Brain (organoid and tissue), 16 donors: ENCODE measurements at places on chromosomes 2 and 18.

- no peak for DNase-seq
Observed at GRCh38 chr2:231241755-231242507, 43.5 kb downstream of the ARMC9 start.

DNA sequence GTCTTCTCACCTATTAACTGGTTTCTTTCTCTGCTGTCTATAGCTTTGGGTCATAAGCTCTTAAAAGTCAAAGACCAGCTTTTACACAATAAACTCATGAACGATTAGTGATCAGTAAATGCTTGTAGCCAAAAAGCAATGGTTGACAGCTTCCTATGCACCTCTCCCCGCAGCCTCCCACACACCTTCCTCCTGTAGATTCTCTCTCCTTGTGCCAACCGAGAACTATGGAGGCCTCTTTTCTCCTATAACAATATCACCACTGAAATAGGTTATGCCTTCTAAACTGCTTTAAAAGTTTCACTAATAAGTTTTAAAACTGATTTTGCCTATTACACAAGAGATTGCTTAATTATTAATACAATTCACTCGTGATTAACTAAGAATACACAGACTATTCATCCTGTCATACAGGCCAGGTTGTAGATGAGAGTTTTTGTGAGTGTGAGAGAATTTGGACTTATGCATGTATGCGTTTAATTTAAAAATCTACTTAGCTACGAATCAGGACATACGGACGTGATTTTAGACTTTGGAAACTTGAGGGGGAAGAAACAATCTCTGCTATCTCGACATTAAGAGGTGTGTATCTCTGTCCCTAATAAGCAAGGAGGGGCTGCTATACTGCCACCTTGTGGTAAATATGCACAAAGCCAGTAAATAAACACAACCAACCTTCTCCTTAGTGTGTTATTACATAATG, 229.1 kb upstream of the RBBP8 start:
- peak; percentile 29 for DNase-seq

DNA sequence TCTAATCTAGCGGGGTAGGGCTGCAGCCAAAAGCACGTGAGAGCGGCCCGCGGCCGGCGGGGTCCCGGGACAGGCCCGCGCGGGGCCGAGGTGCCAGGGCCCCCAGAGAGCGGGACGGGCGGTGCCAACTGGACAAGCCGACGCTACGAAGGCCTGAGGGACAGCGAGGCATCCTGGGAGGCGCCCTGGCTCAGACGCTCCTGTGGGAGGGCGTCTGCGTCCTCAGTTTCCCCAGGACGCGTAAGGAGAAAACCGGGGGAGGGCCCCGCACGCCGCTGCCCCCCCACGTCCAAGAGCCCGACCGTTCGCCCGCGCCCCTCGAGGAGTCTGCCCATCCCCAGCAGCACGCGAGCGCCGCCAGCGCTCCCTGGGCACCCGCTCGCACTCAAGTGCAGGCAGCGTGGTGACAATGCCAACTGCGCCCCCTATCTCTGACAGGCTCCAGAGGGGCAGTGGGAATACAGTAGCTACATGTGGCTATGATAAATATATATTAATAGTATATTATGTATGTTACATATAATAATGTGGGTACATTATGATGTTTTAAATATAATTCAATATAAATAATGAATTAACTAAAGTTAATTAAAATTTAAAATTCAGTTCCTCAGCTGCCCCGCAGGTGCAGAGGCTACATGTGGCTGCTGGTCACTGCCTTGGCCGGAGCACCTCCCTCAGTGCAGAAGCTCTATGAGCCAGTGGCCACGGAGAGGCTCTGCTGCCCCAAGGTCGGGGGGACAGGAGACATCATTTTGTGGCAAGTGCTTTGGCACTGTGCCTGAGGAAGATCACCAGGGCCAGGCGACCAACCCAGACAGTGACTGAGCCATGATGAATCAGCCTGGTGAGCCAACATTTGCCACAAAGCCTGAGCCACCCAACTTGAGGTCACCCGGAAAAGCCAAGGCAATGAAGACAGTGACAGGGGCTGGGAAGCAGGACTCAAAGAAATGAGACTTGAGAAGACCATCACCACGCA, 5.5 kb upstream of the SFT2D3 start:
- peak; percentile 45 for DNase-seq

DNA sequence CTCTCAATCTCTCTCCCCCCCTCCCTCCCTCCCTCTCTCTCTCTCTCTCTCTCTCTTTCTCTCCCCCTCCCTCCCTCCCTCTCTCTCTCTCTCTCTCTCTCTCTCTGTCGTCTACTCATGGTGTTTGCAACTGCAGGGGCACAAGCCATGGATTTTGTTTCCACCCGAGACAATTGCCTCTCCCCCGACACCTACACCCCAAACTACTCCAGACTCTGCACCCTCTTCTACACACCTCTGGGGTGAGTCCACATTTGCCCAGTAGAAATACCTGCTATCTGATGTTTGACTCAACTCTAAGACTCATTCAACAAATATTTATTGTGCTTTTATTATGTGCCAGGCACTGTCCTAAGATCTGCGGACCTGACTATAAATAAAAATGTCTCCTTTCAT, 93.7 kb downstream of the TMEM17 start:
- peak; percentile 0 for DNase-seq

- DNase-seq, result peak; percentile 17
Observed at GRCh38 chr2:98569197-98569793, 39.0 kb downstream of the COA5 start.

DNA sequence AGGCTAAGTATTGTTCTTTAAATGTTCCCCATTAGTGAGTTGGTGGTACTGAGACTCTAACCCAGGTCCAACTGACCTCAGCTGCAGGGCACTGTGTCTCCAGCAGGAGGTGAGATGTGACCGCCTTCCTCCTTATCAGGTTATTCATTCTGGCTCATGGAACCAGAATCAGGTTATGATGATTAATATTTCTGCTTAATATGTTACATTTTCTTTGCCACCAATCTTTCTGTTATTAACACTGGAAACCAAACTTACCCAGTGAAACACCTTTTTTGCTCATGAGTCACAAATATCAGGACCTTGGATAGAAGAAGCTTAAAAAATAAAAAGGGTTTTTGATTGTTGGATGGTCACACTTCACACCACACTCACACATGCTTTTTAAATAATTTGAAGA, 85.4 kb downstream of the DPP4 start:
- no peak for DNase-seq

DNA sequence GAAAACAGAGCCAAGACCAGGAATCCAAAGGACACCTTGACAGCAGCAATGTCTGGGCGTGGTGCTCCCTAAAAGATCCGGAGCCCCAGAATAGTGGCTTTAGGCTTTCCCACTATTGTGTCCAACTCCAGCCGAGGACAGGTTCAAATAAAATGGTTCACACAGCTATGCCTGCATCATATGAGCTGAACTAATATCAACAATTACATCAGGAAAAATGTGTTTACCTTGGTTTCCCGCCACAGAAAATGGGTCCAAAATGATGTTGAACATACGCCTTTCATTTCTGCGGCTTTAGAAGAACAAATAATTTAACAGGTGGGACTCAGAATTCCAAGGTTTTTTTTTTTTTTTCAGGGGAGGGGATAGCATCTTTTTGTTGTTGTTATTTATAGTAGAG, 93.6 kb downstream of the OSR1 start:
- DNase-seq, result no peak

GRCh38 chr2:162732946-162733698, 105.4 kb downstream of the KCNH7 start:
- DNase-seq, result peak; percentile 21

DNA sequence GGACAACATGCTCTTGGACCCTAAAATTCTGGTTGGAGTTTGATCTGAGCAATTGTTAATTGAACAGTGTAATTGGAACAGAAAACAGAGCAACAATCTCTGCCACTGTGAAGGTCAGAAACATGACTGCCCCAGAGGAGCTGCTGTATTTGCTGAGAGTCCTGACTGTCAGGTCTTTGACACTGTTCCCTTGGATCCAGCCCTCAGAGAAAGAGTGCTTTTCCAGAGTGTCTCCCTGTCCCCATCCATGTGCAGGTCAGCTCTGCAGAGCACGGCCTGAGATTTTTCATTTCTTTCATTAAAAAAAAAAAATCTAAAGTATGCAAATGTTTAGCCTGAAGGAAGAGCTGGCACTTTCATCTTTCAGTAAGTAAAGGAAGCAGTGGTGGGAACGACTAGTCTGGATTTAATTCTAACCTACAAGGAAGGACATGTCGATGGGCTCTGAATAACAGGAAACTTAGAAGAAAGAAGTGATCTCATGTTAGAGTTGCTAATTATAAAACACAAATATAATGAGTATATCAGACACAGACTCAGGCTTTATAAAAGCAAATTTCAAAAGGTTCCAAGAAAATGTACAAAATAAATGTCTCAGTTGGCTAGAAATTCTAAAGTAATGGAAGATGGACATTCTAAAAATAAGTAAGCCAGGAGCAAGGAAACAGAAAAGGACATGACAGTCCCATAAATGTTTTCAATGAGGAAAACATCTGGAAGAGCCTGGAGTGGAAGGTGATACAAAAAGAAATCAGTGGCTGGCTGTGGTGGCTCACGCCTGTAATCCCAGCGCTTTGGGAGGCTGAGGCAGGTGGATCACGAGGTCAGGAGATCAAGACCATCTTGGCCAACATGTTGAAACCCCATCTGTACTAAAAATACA, 876.5 kb downstream of the EPHA4 start:
- no peak for DNase-seq

DNA sequence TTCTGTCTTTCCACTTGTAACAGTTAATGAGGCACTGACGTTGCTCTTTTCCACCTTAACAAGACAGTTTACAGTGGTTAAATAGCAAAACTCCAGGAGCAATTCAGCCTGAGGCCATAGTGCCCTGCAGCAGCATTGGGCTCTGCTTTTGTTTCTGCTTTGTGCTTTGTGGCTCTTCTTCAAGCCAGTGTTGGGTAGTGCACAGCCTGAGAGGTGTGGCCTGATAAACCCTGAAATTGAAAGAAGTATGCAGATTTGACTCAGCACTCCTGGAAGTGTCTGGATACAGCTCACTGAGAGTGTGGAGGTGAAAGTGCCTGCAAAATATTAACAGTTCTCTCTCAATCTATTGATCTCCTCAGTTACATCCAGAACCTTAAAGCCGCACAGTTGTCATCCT, 63.0 kb downstream of the STK25 start:
- DNase-seq, result no peak

GRCh38 chr18:49177812-49178211, 227.0 kb upstream of the SMAD7 start:
- no peak for DNase-seq

GRCh38 chr2:165895974-165896373, 57.6 kb downstream of the TTC21B start:
- no peak for DNase-seq

GRCh38 chr18:77065221-77065981, 67.2 kb downstream of the MBP start:
- no peak for DNase-seq

DNA sequence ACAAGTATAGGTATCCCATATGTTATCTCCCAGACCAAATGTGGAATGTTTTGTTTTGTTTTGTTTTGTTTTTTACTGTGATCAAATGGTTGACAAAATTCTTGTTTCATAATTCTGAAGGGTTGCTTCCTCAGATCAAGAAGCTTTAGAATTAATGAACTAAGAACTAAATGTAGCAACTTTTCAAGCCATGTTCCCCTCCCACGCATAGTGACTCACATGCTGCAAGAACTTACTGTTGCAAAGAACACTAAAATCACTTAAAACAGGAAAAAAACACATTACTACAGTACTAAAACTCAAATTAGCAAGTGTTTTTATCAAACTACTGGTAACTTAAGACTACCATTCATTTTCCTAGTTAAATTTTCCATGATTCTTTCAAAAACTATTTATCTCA, 30.6 kb downstream of the HNRNPLL start:
- DNase-seq, result no peak
